ENCODE measurements at places on chromosomes 7 and 10.

GRCh38 chr10:51363415-51363814 is 289.1 kb downstream of the PRKG1 start:
- DNase-seq, result no peak

GRCh38 chr10:33056828-33057596 is 99.0 kb upstream of the ITGB1 start:
- DNase-seq, result no peak

DNA sequence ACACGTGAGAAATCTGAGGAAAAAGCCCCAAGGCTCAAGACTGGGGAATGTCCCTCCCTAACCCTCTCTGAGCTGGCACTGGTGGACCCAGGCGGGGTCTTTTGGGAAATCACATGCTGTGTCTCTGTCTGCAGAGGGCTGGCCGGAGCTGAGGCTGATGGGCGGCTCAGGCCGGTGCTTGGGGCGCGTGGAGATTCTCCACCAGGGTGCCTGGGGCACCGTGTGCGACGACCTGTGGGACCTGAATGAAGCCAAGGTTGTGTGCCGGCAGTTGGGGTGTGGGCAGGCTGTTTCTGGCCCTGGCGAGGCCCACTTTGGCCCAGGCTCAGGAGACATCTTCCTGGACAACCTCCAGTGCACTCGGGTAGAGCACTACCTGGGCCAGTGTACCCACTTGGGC is 65.7 kb downstream of the CUZD1 start:
- no peak for DNase-seq

DNA sequence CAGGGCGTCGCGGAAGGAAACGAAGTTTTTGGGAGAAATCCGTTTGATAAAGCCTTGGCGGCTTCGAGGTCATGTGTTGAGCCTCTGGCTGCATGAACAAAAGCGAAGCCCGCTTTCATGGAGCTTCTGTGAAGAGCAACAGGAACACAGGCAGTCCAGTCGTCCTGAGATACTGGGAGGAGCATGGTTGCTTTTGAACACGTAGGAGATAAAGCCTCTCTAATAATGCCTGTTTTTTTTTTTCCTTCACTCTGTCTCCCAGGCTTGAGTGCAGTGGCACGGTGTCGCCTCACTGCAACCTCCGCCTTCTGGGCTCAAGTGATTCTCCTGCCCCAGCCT is 473 bp upstream of the ZNF32 start:
- no peak for DNase-seq

DNA sequence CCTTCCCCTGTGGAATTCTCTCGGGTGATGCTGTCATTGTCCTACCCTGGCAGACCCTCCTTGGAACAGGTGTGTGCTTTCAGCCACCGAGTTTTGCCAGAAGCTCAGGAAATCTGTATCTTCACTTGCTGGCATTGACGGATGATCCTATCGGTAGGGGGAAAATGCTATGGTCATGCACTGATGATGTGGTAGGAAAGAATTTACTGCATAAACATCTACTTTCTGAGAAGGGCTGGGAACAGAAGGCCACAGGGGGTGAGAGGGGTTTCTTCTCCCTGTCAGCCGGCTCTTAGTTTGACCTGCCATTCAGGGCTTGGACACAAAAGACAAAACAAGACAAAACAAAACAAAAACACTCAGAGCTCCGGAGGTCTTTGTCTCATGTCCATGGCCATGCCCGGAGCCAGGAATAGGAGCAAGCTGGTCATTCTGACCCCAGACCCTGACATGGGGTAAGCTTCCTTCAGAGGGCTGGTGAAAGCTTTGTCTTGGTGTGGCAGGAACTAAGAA is 43.6 kb upstream of the CARD11 start:
- no peak for DNase-seq

GRCh38 chr7:2196381-2197378 is 36.1 kb downstream of the MAD1L1 start:
- no peak for DNase-seq

All from activated CD4-positive, alpha-beta T cell treated with anti-CD3 and anti-CD28 coated beads, Interleukin-2, amount 50 U/mL, for 24 hours (primary cell).